ENCODE measurements at places on chromosomes 6 and 20. TPM values are rescaled to one million over a fixed set of nuclear protein-coding genes. Genes with fewer than 3 reads are reported as not detected.

GRCh38 chr20:48774696-48775095 lies 53.1 kb downstream of the PREX1 start:
- no peak overlapping the region for H3K27ac ChIP-seq
- no peaks in the 10 kb centered on the region for H3K27me3 ChIP-seq
- DNase-seq = no peak
- peaks cover 72% of the 10 kb centered on the region for H3K4me1 ChIP-seq
- peaks cover 69% of the 10 kb centered on the region for H3K36me3 ChIP-seq

GRCh38 chr6:100160930-100161329 lies 166.9 kb upstream of the MCHR2 start:
- H3K4me3 ChIP-seq = no peak overlapping the region
- H3K27me3 ChIP-seq = peaks cover 19% of the 10 kb centered on the region
- DNase-seq = no peak
- H3K4me1 ChIP-seq = no peaks in the 10 kb centered on the region
- H3K27ac ChIP-seq = no peak overlapping the region

DNA sequence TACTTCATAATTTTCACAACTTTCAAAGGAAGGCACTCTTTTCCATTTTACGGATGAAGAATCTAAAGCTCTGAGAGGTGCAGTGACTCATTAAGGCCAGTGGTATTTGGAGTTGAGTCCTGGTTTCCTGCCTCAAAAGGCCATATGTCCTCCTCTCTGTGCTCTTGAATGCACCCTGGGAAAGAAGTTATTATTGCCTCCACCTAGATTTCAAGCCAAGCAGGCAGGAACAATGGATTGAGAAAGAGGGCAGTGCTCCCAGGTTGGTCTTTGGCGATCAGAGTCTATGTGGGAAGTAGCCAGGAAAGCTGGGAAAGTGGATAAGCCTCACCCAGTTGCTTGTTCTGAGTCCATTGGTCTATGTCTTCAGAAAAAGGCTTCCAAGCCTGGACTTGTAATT lies 165.0 kb downstream of the MAFB start:
- no peaks in the 10 kb centered on the region for H3K4me1 ChIP-seq
- no peak overlapping the region for H3K4me3 ChIP-seq
- DNase-seq = no peak

C20orf144 gene
- 0.33 TPM for total RNA-seq

DNA sequence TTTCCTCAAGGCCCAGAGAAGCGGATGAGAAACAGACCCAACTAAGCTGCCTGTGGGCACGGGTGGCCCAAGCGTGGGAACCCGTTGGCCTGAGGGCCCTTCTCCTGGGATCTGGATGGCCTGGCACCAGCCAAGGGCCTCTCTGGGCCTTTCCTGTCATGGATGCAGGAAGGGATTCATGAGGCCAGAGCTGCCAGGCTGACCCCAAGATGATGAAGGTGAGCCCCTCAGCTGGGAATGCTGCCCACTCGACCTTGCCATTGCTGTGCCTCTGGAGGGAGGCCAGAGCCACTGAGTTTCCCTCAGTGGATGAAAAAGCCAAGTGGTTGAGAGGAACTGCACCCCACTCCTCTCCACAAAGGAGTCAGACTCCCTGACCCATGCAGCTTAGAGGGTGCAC lies 171.2 kb downstream of the VEGFA start:
- peaks cover 5% of the 10 kb centered on the region for H3K27me3 ChIP-seq
- H3K27ac ChIP-seq = no peak overlapping the region
- no peak overlapping the region for H3K4me3 ChIP-seq
- H3K4me1 ChIP-seq = no peaks in the 10 kb centered on the region
- no peaks in the 10 kb centered on the region for H3K36me3 ChIP-seq
- DNase-seq = no peak

GPSM3 gene
- 289 TPM for total RNA-seq

DNA sequence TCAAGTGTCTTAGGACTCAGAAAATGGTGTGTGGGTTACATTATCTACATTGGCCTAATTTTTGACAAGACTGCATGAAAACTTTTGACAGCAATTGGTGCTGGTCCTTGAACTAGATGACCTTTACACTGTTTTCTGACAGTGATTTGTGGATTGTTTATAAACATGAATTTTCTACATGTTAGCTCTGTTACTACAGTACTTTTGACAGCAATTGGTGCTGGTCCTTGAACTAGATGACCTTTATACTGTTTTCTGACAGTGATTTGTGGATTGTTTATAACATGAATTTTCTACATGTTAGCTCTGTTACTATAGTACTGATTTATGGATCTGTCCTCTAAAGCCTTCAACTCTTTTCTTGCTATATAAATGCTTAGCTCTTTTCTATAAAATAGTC lies 16.7 kb downstream of the KCTD20 start:
- H3K4me1 ChIP-seq = peaks cover 2% of the 10 kb centered on the region
- no peak for DNase-seq
- H3K27me3 ChIP-seq = no peaks in the 10 kb centered on the region
- H3K27ac ChIP-seq = no peak overlapping the region
- H3K4me3 ChIP-seq = no peak overlapping the region
- H3K36me3 ChIP-seq = peaks cover 34% of the 10 kb centered on the region

SNAP25 gene
- total RNA-seq = 0.18 TPM

PNRC1 gene
- total RNA-seq = 131 TPM

GRCh38 chr6:146050168-146050567 lies 21.3 kb downstream of the GRM1 start:
- H3K4me3 ChIP-seq = no peak overlapping the region
- no peak for DNase-seq
- no peak overlapping the region for H3K27ac ChIP-seq
- no peaks in the 10 kb centered on the region for H3K36me3 ChIP-seq

DNA sequence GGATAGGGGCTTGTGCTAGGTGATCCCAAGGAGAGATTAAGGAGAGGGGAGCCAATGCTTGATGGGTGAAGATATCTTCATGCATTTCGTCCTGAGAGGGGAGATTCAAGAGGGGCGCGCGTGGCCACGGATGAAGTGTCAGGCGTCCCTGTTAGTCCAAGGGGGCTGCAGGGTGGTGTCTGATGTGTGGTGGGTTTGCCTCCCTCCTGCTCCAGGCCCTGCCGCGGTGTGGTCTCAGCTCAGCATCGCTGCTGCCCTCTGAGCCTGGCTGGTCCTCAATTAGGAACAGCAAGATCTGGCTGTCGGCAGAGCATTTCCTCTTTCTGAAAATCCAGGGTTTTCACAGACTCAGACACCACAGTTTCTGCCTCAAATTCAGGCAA lies 318.0 kb downstream of the THBS2 start:
- no peaks in the 10 kb centered on the region for H3K36me3 ChIP-seq
- DNase-seq = no peak
- H3K27ac ChIP-seq = no peak overlapping the region

- H3K4me3 ChIP-seq = no peak overlapping the region
- no peak for DNase-seq
- H3K27me3 ChIP-seq = no peaks in the 10 kb centered on the region
- no peak overlapping the region for H3K27ac ChIP-seq
Observed at GRCh38 chr6:80186082-80186481, 79.6 kb downstream of the BCKDHB start.

- no peak overlapping the region for H3K4me3 ChIP-seq
- no peak for DNase-seq
- H3K27me3 ChIP-seq = peaks cover 16% of the 10 kb centered on the region
- no peaks in the 10 kb centered on the region for H3K36me3 ChIP-seq
- H3K4me1 ChIP-seq = peaks cover 1% of the 10 kb centered on the region
Observed at GRCh38 chr6:34094474-34095135, 51.3 kb downstream of the GRM4 start.

GRCh38 chr20:32972181-32973076 lies 31.8 kb downstream of the SUN5 start:
- peaks cover 23% of the 10 kb centered on the region for H3K36me3 ChIP-seq
- peaks cover 52% of the 10 kb centered on the region for H3K4me1 ChIP-seq
- no peak overlapping the region for H3K27ac ChIP-seq
- no peak overlapping the region for H3K4me3 ChIP-seq
- no peaks in the 10 kb centered on the region for H3K27me3 ChIP-seq
- DNase-seq = peak; percentile 84

DNA sequence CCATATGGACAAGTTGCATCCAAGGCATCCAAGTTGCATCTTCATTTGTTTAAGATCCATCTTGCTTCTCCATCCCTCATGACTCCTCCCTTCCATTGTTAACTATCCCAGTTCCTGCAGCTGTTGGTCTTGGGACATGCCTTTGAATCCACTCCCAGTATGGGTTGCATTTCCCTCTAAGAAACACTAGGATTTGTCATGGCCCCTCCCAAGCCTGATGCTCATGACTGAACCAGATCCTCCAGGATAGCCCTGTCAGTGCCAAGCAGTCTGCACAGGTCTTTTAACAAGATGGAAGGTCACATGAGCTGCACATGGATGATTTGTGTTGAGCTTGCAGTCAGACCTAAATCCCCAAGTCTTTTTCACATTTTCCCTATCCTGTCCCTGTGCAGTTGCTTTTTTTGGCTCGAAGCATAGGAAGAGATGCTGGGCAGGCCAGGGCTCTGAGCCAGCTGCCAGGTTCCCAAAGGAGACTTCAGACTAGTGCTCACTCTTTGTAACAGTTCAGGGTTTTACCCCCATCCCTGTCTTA lies 4.2 kb downstream of the PPP2R5D start:
- H3K4me1 ChIP-seq = peaks cover 39% of the 10 kb centered on the region
- peaks cover 44% of the 10 kb centered on the region for H3K36me3 ChIP-seq
- no peak for DNase-seq
- no peaks in the 10 kb centered on the region for H3K27me3 ChIP-seq

DNA sequence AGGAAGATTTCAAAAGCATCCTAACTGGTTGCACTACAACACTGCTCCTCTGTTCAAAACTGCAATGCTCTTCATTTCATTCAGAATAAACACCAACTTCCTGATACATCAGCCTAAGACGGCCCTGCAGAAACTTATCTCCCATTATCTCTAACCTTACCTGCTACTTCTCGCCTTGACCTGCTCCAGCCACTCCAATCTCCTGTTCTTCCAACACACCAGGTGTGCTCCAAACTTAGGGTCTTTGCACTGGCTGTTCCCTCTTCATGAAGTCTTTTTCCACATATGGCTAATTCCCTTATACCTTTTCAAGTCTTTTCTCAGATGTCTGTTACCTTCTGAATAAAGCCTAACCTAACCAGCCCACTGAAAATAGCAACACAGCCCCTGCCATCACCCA lies 32.1 kb downstream of the PHIP start:
- H3K4me1 ChIP-seq = peaks cover 23% of the 10 kb centered on the region
- H3K4me3 ChIP-seq = no peak overlapping the region
- H3K27me3 ChIP-seq = no peaks in the 10 kb centered on the region
- H3K36me3 ChIP-seq = peaks cover 58% of the 10 kb centered on the region
- no peak overlapping the region for H3K27ac ChIP-seq

- H3K4me1 ChIP-seq = peaks cover 26% of the 10 kb centered on the region
- peak overlapping the region; percentile 98 for H3K27ac ChIP-seq
- H3K27me3 ChIP-seq = no peaks in the 10 kb centered on the region
- H3K4me3 ChIP-seq = peak overlapping the region; percentile 97
- H3K36me3 ChIP-seq = peaks cover 65% of the 10 kb centered on the region
Observed at GRCh38 chr6:32970413-32971241, 2.2 kb downstream of the BRD2 start.

DNA sequence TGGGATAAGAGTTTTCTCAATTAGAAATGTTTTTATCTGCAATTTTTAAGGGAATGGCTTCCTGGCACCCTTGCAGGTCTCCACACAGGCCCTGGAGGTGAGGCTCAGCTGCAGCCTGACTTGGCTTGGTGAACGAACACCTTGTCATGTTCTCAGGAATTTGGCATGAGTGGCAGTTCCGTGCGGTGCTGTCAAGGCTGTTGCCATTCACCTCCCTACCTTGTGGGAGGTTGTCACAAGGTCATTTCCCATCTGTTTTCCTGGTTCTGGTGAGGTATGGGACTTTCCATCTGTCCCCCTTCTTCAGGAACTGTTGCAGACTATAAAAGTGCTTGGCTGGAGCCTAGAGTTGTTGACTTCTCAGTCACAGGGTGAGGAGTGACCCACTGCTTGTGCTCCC lies 82.9 kb downstream of the ELOVL4 start:
- peaks cover 4% of the 10 kb centered on the region for H3K4me1 ChIP-seq
- peaks cover 5% of the 10 kb centered on the region for H3K27me3 ChIP-seq
- H3K27ac ChIP-seq = no peak overlapping the region
- H3K36me3 ChIP-seq = no peaks in the 10 kb centered on the region

EYA2 gene
- 0.28 TPM for total RNA-seq

PRR18 gene
- not detected for total RNA-seq

- H3K36me3 ChIP-seq = peaks cover 9% of the 10 kb centered on the region
- peaks cover 6% of the 10 kb centered on the region for H3K27me3 ChIP-seq
- H3K4me3 ChIP-seq = no peak overlapping the region
- no peak for DNase-seq
- peaks cover 45% of the 10 kb centered on the region for H3K4me1 ChIP-seq
- no peak overlapping the region for H3K27ac ChIP-seq
Observed at GRCh38 chr6:157538168-157538567, 157.2 kb downstream of the ZDHHC14 start.

DNA sequence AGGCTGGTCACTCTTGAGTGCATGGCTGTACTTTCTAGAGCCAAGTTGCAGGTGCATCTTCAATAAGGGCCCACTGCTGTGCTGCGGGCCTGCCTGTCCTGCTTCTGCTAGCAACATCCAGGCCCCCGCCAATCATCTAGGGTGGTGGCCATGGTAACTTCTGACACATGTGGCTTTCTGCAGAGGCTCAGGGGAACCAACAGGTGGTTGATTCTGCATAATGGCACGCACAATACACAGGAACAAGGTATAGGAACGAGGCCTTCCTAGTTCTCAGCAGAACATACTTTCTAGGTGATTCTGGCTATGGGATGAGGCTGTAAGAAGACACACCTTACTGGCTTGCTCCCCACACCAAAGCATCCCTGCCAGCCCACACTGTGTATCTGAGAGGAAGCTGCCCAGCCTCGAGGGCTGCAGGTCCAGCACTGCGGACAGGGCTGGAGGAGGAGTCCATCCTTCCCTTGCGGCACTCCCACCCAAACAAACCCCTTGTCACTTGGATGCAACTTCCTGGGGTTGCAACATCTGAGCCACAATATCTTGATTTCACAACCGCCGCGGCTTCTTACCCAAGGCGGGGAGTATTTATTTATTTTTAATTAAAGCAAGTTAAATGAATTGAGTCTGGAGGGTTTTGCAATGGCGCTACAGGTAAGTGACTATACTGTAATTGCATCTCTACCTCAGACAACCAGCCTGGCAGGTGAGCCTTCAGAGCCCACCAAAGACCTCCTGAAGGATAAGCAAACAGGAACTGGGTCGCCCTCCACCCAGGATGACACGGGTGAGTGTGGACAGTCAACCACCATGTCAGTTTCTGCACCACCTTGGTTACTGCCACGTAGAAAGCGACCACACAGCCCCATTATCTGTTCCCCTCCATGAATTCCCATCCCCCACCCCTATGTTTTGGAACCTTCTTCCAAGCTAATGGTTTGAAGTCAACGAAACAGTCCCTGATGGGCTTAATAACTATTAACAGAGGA lies 49.6 kb downstream of the SULF2 start:
- H3K36me3 ChIP-seq = peaks cover 2% of the 10 kb centered on the region
- DNase-seq = no peak
- H3K4me1 ChIP-seq = peaks cover 9% of the 10 kb centered on the region

PSMB9 gene
- 372 TPM for total RNA-seq

BNIP5 gene
- not detected for total RNA-seq

- H3K27me3 ChIP-seq = no peaks in the 10 kb centered on the region
- no peaks in the 10 kb centered on the region for H3K36me3 ChIP-seq
- DNase-seq = no peak
Observed at GRCh38 chr20:53331151-53331973, 262.3 kb downstream of the ZNF217 start.
